Endothelial cell of coronary artery (primary cell): ENCODE measurements at places on chromosomes 4 and X. TPM values are rescaled to one million over a fixed set of nuclear protein-coding genes. Genes with fewer than 3 reads are reported as not detected.

The HEPH gene
- 0.18 and 0.47 TPM in 2 replicates for total RNA-seq

The OPHN1 gene
- total RNA-seq = 6.7 and 8.9 TPM in 2 replicates

The GPM6B gene
- 0.18 and 2.4 TPM in 2 replicates for total RNA-seq

The KLHL2 gene
- total RNA-seq = 29.4 and 34.4 TPM in 2 replicates

The DMRTC1B gene
- not detected in 2 replicates for total RNA-seq

The PDGFRA gene
- total RNA-seq = 1.2 and 12.0 TPM in 2 replicates

The EMD gene
- total RNA-seq = 19.9 and 20.2 TPM in 2 replicates

The ENPEP gene
- under 0.01 TPM in 1 of 2 replicates, not detected in the other for total RNA-seq

The EXOC1L gene
- not detected in 2 replicates for total RNA-seq

The LRP2BP gene
- 0.45 and 0.47 TPM in 2 replicates for total RNA-seq

The ASB11 gene
- under 0.01 and 0.09 TPM in 2 replicates for total RNA-seq

The HPSE gene
- 1.3 and 6.9 TPM in 2 replicates for total RNA-seq

The CT45A3 gene
- total RNA-seq = not detected in 2 replicates

The PCDH19 gene
- 0.47 and 1.2 TPM in 2 replicates for total RNA-seq
